ENCODE measurements at places on chromosomes 7 and 10. TPM values are rescaled to one million over a fixed set of nuclear protein-coding genes. Genes with fewer than 3 reads are reported as not detected.

GRCh38 chr7:45709168-45710042, 135.2 kb downstream of the ADCY1 start:
- DNase-seq = no peak

DNA sequence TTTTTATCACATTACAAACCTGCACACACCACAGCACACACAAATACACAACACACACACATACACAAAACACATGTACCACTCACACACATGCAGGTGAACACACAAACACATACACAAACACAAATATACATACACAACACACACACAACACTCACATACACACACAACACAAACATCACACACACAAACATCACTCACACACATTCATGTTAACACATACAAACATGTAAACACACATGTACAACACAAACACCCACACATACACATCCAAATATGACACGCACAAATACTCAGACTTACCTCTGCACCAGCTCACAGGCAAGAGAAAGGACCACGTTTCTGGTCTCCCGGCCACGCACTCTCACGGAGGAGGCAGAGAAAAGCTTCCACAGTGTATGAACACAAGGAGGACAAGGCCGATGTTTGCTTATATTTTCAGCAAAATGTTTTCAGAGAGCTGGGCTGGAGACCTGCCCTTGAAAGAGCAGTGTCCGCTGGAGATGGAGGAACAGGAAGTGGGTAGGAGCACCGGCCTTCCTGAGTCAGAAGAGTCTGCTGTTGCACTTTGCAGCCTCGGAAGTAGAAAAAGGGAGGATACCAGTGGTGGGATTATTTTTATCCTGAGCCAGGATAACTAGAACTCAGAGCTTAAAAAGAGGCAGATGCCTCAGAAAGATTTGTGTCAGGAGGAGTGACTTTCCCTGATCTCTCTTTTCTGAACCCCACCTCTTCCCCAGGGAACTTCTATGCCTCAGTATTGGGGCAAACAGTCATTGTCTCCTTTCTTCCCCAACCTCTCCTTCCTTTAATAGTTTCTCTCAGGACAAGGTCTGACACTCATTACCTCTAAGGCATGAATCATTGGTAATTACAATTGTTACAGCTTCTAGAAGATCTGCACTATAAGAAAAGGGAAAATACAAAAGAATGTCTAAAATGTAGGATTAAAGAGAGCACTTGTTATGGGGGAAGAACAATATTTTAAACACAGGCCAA, at the start of gene GIMAP6:
GIMAP6 (minus strand) TSS at position 520 of the 999 bp plus-strand sequence. CDS start 2,243 bp downstream, outside the sequence.
- peak; percentile 29 for DNase-seq

- DNase-seq = no peak
These were observed 132.7 kb upstream of the RHOBTB1 start for GRCh38 chr10:61076572-61077114.

GRCh38 chr7:81925530-81925929, 155.7 kb upstream of the HGF start:
- DNase-seq = no peak

GRCh38 chr10:8063128-8063908, 8.8 kb downstream of the GATA3 start:
- no peak for DNase-seq

The TFR2 gene
- total RNA-seq = 51.7 TPM

The ANLN gene
- total RNA-seq = 4.3 TPM

The CPXM2 gene
- not detected for total RNA-seq

All from hematopoietic multipotent progenitor cell (in vitro differentiated cells).